ENCODE measurements at places on chromosomes 3 and 15.
A peak's percentile ranks its signal among the peaks of the same experiment; 100 is the strongest.

DNA sequence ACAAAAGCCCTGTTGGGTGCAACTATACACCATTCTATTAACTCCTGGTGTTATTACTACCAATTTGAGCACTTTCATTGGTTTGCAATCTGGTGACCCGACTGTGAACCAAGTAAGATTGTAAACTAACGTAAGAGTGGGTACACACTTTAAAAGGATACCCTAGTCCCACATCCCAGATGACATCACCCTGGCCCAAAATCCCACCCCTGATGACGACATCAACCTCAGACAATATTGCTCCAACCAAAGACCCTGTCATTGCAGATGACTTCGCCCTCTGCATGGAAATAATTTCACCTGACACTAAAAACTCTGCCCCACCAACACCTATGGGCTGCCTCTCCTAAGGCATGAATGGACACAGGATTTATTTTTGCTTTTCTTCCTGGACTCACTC is 25.6 kb upstream of the MKRN3 start:
- no peak for DNase-seq

GRCh38 chr3:183586477-183586876 is 31.0 kb upstream of the KLHL6 start:
- DNase-seq, result no peak

GRCh38 chr15:81047928-81048327 is 47.2 kb downstream of the TLNRD1 start:
- no peak for DNase-seq

- DNase-seq, result no peak
Observed at GRCh38 chr3:57652203-57652602, 40.7 kb downstream of the DENND6A start.

DNA sequence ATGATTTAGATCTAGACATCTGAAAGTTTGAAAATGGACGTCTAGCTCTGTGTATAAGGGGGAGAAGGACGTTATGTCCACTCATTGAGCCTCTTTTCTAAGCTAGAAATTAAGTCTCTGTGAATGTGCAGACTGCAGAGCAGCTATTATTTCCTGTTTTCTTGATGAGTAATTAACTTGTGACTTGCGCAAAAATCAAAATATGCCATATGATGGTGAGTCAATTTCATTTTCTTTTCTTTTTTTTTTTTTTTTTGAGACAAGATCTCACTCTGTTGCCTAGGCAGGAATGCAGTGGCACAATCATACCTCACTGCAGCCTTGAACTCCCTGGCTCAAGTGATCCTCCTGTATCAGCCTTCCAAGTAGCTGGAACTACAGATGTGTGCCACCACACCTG is 14.1 kb downstream of the LACTB start:
- DNase-seq, result peak; percentile 90

DNA sequence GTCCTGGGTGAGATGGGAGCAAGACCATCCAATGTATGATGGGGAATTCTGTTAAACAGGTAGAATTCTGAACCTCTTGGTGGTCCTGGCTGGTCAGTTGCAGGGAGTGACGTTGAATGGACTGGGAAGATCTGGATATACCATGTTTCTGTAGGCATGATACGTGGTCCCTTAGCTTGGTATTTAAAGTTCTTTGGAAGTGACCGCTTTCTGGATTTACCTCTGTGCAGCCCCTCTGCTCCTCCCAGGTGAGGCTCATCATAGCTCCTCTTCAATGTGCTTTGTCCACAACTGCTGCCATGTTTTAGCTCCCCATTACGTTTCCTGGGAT is 37.2 kb downstream of the SMAD3 start:
- no peak for DNase-seq

GRCh38 chr3:63470745-63471144 is 181.7 kb upstream of the SNTN start:
- DNase-seq, result no peak

DNA sequence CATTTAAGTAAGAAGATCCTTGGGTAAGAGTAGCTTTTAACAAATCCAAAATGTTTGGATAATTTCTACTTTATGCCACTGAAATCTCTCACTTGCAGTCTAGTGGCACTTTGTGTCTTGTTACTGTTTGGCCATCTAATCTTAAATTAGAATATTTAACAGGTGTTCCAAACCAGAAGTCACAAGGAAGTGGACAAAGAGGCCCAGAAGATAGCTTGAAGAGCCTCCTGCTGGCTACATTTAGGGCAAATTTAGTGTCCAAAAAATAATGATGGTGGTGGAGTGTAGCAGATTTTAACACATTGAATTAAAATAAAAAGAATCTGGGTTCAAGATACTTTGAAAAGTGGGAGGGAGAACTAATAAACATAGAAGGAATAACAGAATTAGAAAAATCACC is 172.2 kb downstream of the GHSR start:
- DNase-seq, result no peak

DNA sequence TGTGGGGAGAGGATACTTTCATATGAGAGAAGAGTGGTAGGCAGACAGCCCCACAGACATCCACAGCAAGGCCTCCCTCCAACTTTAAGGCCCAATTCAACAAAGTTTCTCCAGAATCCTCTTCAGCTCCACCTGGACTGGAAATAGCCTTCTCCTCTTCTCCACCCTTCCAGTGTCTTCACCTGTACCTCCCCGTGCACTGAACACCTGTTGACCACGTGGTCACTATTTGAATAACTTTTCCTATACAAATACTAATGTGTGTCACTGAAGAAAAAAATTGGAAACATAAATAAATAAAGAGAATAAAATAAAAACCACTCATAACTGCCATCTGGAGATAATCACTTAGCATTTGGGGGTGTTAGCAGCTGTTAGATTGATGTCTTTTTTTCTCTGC is 52.9 kb downstream of the CCNL1 start:
- no peak for DNase-seq
